CD4-positive, alpha-beta T cell treated with Interleukin-10 for 1 hour (primary cell): ENCODE measurements at places on chromosomes 2 and 18.
A peak's percentile ranks its signal among the peaks of the same experiment; 100 is the strongest.

- DNase-seq, result no peak
Measured at GRCh38 chr2:161039071-161039470, 121.2 kb upstream of the TANK start.

DNA sequence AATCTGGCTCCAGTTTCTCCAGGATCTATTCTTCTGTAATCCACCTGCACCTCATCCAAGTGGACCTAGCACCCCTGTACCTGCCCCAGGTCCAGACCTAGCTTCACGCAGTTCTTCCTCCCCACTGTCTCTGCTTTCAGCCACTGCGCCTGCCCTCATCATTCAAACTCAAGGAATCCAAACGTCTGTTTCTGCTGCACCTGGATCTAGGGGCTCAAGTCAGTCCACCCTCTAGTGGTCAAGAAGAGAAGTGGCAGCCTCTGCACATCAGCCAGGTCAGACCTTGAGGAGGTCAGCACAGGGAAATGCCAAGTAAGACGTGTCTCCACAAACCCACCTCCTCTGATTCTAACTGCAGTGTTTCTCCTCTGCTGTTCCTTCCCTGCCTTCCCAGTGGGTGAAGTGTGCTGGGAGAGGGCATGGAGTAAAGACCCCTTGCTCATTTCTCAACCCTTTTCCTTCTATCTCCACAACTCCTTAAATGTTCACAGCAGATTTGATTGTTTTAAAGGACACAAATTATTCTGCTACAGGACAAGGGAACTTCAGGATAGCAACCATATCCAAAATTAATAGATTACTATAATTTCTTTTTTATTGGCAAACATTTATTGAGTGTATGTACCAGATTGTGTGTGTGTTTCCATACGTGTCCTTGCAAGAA is 8.6 kb upstream of the RNF152 start:
- peak; percentile 51 for DNase-seq

- DNase-seq, result no peak
Measured at GRCh38 chr18:34592961-34593382, 117.1 kb upstream of the DTNA start.

- no peak for DNase-seq
Measured at GRCh38 chr2:60067006-60067405, 486.4 kb downstream of the BCL11A start.

DNA sequence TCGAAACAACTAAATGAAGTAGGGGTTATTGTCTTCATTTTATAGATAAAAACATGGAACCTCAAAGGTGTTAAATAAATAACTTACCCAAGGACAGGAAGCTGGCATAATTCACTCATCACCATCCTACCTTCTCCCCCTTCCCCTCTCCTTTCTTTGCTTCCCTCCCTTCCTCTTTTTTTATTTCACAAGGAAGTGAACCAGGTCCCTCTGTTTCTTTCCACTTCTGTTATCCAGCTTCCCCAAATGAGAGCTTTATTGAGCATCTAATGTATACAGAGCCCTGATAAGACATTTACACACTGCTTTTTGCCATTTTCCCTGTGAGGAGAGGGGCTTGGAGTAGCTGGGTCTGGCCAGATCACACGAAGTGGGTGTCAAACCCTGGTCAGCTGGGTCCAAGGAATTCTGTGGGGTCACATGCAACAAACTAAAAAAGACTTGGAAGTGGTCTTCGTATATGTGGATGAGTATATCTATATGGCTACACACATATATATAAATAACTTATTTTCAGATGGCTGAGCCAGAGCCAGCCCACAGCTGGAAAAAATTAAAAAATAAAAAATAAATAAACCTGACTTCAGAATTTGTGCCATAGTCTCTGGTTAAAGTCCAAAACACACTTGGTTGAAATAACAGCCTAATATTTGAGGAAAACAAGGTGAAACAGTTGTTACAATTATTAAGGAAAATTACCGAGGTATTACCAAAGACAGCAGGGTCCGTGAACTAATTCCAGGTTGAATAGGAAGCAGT is 49.3 kb upstream of the FOSL2 start:
- DNase-seq, result no peak

GRCh38 chr2:238259061-238260020 is 19.5 kb upstream of the HES6 start:
- DNase-seq, result no peak

- no peak for DNase-seq
Measured at GRCh38 chr2:239106314-239106908, 258.5 kb downstream of the TWIST2 start.

DNA sequence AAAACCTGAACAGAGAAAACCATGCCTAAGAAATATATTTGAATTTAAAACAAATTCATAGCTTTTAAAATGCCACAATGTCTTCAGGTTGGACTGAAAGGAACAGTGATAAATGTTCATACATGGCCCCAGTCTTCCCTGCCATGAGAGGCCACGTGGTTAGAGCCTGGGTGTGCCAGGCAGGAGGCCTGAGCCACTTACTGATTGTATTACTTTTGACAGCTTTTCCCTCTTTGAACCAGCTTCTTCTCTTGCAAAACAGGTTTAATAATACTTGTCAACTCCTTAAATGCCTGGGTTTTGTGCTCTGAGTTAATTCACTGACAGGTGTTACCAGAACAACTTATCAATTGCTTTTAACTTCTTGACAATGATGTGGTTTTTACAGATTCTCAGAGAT is 27.0 kb downstream of the RBKS start:
- DNase-seq, result no peak

GRCh38 chr2:211216221-211216620 is 659.8 kb downstream of the CPS1 start:
- DNase-seq, result no peak

DNA sequence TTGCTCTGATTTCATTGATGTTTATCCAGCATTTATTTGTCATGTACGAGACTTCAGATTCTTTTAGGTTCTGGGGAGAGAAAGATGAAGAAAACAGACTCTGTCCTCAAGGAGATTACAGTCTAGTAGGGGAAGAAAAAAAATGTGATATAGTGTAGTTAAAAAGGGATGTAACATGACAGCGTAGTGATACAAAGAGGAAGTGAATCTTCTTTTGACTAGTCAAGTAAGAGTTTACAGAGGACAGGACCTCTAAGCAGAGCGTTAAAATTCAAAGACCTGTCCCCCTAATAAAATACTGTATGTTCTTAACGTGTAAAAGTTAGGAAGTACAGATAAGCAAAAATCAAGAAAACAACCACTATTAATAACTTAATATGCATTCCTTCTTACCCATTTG is 47.7 kb downstream of the NCOA1 start:
- no peak for DNase-seq

GRCh38 chr2:25129901-25130520 is 38.4 kb downstream of the POMC start:
- DNase-seq, result no peak

GRCh38 chr2:134238371-134238770 is 15.5 kb upstream of the MGAT5 start:
- no peak for DNase-seq

DNA sequence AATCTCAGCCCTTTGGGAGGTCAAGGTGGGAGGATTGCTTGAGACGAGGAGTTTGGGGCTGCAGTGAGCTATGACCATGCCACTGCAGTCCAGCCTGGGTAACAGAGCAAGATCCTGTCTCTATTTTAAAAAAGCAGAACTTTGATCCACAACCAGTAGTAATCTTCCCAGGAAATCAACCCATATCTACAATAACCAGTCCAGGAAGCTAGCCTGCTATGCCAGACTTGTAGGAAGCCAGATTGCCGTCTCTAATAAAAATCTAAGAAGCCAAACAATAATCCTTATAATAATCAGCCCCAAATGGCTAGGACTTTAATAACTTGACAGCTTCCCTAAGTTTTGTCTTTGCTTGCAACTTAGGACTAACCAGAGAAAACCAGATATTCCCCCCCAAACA is 9.0 kb upstream of the ALMS1 start:
- DNase-seq, result no peak

DNA sequence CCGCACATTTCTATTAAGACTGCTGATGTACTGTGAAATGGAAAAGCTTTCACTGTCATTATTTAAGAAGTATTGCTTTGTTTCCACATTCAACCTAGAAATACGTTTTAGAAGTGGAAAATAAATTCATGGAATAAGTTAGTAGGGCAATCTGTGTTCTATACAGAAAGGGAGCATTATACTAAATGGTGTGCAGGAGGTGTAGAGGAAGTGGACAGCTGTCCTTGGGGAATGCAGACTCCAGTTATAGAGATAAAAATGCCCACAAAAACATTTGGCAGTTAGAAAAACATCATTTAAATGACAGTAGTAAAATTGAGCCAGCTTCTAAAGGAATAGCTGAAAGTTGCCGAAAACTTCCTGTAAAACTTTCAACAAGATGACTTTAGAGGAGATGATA is 46.8 kb downstream of the PIK3C3 start:
- DNase-seq, result no peak

DNA sequence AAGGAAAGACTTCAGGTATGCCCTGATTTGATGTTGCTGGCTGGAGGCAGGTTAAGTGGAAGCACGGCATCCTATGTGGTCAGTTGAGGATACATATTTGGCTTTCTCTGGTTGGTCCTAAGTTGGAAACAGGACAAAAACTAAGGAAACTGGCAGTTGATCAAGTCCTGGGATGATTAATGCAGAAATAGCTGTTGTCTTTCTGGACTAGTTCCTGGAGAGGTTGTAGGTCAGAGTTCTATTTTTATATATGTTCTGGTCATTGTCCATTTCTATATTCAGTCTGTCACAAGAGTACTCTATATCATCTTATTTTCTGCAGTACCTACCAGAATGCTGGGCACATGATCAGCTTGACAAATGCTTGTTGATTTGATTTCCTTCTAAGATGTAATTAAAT is 4.0 kb upstream of the SLC35F5 start:
- DNase-seq, result no peak

DNA sequence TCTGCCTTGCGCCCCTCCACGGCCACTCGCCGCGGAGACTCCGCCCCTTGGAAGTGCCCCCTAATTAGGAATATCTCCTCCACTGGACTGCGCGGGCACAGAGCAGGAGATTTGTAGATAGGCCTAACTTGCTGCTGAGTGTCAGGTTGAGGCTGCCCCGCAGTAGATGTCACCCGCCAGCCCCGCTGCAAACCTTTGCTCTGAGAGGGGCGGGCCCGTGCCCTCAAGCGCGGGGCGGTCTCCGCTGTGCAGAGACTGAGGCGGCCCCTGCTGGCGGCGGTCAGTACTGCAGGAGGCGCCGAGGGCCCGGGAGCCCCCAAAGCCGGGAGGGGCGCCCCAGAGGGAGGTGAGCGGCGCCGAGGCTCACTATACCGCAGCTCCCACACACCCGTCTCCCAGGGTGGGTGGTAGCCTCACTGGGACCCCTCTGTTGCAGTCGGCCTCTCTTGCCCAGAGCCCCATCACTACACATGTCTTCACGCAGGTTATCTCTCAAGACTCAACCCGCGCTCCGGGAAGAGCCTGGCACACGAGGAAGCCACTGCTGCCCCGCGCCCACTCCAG is 2.9 kb upstream of the NEURL3 start:
- peak; percentile 88 for DNase-seq

- DNase-seq, result no peak
Measured at GRCh38 chr2:132538331-132538855, 121.8 kb downstream of the GPR39 start.

DNA sequence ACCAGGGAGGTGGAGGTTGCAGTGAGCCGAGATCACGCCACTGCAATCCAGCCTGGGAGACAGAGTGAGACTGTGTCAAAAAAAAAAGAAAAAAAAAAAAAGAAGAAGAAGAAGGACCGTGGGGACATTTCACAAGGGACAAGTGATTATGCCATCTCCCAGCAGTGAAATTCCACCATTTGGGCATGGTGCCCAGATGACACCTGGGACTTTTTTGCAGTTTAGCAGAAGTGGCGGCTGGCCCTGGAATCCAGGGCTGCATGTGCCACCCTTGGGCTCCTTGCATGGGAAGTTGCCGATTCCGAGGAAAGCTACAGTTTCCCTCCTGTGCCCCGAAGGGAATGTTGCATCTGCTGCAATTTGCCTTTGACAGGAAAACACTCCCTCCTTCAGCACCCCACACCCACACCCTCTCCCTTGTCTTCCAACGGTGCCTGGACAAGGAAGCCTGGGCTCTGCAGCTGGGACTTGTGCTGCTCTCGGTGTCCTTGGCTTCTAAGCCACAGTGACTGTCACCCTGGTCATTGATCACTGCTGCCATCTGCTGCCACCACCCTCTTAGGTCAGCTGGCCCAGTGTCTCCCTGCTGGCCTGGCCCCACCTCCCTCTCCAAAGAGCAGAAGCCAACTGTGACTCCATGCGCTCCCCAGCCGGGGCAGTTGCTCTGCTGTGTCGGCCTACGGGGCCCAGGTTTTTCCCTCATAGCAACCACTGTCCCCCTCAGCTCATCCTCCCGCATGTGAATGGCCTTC is 56.4 kb upstream of the LRRC30 start:
- no peak for DNase-seq

- no peak for DNase-seq
Measured at GRCh38 chr18:34796035-34796657, 86.0 kb downstream of the DTNA start.

DNA sequence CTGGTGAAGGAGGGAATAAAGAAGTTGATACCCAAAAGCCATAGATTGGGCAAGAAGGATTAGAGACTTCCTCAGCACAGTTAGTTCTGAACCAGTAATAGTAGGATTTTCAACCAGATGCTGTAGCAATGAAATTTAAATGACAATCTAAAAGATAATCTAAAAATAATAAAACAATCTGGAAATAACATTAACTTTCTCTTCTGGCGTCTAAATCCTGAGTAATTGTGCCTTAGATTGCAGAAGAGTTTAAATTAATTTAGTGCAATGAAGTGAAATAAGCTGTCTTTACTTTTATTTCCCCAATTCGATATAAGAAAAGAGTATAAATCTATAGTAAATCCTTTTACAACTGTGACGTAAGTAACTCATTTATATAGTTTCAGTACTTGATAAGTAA is 186.8 kb upstream of the DOK6 start:
- no peak for DNase-seq

DNA sequence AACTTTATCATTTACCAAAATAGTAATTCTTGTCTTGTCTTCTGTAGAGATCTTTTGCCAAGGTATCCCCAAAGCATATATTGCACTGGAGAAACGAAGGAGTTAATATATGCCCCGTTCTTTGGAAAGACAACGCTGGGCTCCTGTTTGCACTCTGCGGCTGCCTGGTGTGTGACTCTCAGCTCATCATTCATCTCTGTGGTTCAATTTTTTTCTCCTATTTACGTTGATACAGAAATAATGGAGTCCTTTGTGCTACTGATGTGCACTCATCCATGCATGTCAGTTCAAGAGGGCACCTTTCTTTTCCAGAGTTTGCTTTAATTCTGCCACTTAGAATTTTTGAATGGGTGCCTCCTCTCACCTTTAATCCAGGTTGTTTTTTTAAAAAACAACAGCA is 655.5 kb downstream of the DCDC2C start:
- no peak for DNase-seq

GRCh38 chr18:26546170-26546874 is 2.0 kb downstream of the KCTD1 start:
- DNase-seq, result no peak

- DNase-seq, result no peak
Measured at GRCh38 chr2:237540823-237541222, 25.6 kb upstream of the PRLH start.
